ENCODE measurements at places on chromosomes 2 and 18. TPM values are rescaled to one million over a fixed set of nuclear protein-coding genes. Genes with fewer than 3 reads are reported as not detected.

RAB6C gene
- total RNA-seq = not detected

SCG2 gene
- total RNA-seq = 0.12 TPM

COMMD1 gene
- total RNA-seq = 66.0 TPM

IL1RL2 gene
- not detected for total RNA-seq

KANSL1L gene
- total RNA-seq = 19.4 TPM

DNA sequence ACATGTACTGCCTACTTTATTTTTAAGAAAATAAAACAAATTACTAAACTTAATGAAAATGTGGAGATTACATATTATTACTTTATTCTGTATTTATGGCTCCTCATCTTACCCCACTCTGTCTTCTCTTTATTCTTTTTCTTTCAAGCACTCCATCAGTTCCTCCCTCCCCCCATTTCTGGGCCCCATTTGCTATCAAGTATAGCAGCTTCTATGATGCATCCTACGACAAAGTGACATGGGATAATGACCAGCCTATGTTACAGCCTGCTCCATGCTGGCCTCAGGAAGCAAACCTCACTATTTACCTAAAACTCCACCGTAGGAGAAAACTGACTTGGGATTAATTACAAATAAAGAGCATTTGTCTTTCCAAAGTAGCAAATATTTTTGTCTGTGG lies 58.8 kb downstream of the RND3 start:
- DNase-seq = no peak

DNA sequence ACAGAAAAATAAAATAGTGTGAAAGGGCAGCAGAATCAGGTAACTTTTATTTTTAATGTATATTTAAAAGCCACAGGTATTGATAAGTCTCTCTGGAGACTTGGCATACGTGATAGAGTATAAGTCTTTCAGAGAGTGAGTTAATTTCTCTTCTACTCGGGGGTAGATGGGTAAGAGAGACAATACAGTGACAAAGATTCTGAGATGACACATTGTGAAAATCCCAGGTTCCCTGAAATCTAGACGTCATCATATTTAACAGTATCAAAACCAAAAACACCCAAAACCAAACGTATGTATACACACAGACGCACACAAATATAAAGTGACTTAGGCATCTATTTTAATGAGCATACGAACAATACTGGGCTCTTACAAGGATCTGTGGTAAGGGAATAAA lies 33.3 kb downstream of the NIF3L1 start:
- DNase-seq = no peak

DNA sequence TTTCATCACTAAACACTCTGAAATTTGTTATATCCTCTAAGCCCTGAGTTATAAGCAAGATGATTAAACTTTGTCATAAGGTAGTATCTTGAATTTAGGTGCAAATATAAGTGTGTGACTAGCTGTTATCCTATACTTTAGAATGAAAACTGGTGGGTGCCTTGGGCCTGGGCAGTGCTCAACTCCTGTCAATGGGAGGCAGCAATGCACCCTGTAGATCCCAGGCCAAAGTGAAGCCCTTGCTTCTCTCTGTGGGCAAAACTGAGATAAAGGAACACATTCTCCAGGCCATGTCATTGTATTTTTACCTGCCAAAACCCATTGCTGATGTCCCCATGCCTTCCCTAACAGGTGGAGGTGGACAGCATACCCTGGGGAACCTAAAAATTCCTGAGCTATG lies 525.2 kb downstream of the TNS1 start:
- no peak for DNase-seq

GRCh38 chr2:208373460-208374089 lies 33.0 kb upstream of the PTH2R start:
- DNase-seq = no peak

DNA sequence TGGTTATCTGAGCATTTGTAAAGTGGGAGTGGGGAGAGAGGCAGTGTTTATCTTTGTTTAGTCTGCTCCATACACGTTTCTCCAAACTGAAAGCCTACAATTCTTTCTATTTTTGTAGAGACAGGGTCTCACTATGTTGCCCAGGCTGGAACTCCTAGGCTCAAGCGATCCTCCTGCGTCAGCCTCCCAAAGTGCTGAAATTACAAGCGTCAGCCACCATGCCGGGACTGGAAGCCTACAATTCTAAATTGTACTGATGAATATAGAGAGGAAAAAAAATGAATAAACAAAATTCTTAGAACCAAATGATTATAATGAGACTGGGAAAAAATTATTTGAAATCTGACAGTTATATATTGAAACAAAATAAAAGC lies 1.4 kb upstream of the ZFAND2B start:
- no peak for DNase-seq

DNA sequence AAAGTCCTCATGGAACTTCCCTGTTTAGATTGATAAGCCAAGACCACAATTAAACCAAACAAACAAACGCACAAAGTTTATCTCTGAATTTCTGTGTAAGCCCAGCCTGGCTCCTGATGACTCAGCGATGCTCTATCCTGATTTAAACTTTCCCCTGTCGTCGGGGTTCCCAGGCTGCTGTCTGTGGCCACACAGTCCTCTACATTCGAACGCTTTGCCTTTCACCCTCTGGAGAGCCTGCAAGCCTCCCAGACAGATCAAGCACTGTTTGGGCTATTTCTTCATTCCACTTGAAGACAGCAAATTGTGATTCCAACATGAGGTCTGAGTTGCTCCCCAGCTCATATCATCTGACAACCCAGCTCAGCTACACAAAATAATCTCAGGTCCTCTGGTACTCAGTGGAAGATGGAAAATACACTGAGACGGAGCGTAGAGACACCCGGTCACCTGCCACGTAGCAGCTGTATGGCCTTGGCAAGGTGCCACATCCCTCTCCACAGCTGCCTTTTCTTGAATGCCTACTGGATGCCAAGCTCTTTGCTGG lies 51.2 kb downstream of the CYRIA start:
- DNase-seq = no peak

- DNase-seq = no peak
Measured at GRCh38 chr2:188122985-188123384, 168.7 kb upstream of the GULP1 start.

- DNase-seq = no peak
Measured at GRCh38 chr18:25704071-25704470, 352.1 kb upstream of the ZNF521 start.

DNA sequence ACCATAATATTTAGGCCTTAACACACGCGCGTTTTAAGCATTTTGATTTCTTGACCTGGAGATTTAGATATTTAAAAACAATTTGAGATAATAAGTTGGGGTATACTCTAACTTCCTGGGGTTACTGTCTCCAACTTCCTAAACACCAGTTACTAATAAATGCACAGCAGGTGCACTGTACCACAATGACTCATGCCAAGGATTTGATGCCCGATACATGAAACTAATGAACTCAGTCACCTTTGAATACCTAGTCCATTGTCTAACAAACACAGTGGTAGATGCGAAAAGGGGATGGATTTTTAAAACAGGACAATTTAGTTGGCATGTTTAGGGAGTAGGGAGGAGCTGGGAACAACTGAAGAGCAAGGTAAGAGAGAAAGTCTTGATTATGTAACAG lies 21.2 kb downstream of the CABYR start:
- DNase-seq = no peak

GRCh38 chr18:11747731-11748130 lies 58.7 kb downstream of the GNAL start:
- DNase-seq = no peak

Data from right atrium auricular region (tissue), 2 donors.